ENCODE measurements at places on chromosomes 7 and 10. TPM values are rescaled to one million over a fixed set of nuclear protein-coding genes. Genes with fewer than 3 reads are reported as not detected.

DNA sequence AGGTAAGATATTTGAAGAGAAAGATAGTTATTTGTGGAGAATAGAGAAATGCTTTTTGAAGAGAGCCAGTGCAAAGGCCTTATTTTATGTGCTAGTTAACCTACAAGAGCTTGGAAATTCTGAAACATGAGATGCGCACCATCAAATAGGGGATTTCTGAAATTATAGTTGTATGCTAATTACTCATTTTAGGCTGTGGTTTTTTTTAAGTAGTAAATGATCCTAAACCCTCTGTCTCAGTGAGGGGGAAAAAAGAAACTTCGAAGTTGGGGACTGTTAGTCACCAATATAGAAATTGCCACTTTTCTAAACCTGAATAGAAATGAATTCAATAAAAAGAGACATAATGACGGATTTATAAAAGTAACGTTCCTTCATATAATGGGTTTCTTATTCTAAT is 119.3 kb upstream of the MDFIC start:
- DNase-seq, result no peak

GRCh38 chr10:101161494-101162299 is 30.6 kb downstream of the TLX1 start:
- peak; percentile 81 for DNase-seq

TUBAL3 gene
- total RNA-seq, result 0.18 TPM

EPO gene
- total RNA-seq, result not detected

DNA sequence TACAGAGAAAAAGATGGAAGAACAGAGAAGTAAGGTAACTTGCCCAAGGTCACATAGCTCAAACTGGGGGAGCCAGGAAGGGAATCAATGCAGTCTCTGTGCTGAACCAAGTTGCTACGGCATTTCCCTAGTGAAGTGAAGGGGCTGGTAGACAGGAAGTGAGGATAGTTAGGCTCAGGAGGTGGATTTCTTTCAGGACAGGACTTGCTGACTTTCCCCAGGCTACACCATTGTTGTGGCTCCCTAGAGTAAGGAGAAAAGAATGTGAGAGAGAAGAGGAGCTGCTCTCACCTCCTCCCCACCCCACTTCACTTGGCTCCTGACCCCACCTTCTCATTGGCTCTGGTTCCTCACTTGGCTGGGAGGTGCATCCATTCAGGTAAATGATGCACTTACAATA is 316.9 kb downstream of the INHBA start:
- DNase-seq, result no peak

Data from sciatic nerve (tissue), 2 donors.